ENCODE measurements at places on chromosomes 7 and 10. TPM values are rescaled to one million over a fixed set of nuclear protein-coding genes. Genes with fewer than 3 reads are reported as not detected.

The SPDYE11 gene
- not detected for total RNA-seq

DNA sequence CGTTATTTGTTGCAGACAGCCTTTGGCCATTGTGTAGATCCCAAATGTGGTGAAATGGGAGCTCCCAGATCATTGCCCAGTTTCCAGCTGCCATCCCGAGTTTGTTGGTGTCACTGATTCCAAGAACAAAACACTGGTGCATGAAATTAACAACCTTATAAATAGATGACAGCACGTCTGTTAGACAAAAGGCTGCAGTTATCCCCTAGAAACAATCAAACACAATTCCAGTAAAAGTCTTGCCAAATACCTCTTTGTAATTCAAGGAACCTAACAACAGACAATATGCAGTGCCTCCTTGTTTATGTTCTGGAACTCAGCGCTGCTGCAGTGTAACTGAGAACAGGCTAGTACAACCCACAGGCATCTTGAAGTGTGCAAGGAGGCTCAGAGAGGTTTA lies 404.5 kb downstream of the PAXIP1 start:
- DNase-seq = no peak

The SKAP2 gene
- total RNA-seq = 113 TPM

The ZNF365 gene
- total RNA-seq = 3.2 TPM

GRCh38 chr10:33227489-33227888 lies 107.0 kb downstream of the NRP1 start:
- DNase-seq = no peak

DNA sequence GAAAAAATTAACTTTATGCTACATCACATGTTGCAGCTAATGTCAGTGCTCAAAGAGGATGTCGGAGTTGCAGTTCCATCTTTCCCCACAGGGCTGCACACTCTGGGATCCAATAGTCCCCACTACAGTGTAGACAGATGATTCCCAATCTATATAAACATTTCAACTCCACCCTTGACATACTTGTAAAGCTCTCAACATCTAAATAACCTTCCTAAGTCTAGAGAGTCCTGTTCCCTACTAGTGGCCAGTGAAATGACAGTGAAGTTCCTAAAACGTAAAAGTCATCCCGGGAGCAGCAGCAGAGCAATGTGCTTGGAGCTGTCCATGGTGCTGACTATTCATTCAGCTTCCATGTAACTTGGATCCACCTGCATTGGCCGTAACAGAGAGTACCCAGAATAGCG lies 145.1 kb downstream of the GRM8 start:
- peak; percentile 60 for DNase-seq

DNA sequence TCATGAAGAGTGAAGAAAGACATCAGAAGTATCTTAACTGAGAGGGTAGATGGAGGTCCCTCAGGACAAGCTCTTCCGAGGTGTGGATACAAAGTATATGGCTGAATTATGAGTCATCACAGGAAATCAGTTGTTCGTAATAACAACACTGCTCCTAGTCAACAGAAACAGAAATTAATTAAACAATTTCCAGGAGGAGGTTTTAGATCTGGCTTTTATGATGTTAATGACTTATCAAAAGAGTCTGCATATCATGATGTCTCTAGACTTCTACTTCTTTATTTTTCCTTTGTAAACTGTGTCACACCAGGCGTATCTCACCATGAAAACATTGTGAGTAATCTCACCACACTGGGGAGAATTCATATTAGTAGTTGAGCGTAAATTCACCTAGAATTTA lies 31.2 kb downstream of the OSBPL3 start:
- DNase-seq = peak; percentile 57

The GPR37 gene
- 6.2 TPM for total RNA-seq

The GDF2 gene
- not detected for total RNA-seq

DNA sequence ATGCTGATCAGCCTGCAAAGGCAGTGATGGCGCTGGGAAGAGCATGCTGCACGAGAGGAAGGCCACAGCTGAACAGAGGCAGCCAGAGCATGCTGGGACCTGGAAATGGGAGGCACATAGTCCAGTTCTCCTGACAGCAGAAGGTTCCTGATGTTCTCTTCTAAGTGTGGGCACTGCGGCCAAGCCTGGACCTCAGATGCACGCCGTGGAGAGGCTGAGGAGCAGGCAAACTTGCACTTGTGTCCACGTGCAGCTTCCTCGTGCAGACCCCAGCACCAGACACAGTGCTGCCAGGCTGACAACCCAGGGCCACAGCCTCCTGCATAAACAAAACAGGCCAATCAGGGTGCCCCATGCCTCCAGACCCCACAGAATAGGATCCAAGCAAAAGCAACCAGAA lies 93.5 kb upstream of the LANCL2 start:
- no peak for DNase-seq

GRCh38 chr10:84004221-84004620 lies 135.1 kb upstream of the GHITM start:
- no peak for DNase-seq

Data from M059J (cell line).